ENCODE measurements at places on chromosomes 6 and 20.

- DNase-seq, result no peak
Measured at GRCh38 chr6:20722455-20722854, 188.2 kb downstream of the CDKAL1 start.

DNA sequence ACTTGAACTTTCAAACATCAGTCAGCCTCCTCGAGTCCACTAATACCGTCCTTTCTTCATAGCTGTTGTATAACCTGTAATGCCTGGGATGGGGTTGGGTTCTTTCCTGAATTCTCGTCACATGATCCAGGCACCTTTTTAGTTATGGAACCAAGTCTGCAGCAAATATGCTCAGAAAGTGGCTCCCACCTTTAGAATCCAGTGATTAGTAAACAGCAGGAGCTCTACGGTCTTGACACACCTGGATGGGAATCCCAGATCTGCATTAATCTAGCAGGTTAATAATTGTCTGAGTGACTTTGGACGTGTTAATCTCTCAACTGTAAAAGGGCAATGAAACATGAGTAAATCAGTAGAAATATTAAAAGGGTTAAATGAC is 729 bp upstream of the ZHX3 start:
- DNase-seq, result no peak

DNA sequence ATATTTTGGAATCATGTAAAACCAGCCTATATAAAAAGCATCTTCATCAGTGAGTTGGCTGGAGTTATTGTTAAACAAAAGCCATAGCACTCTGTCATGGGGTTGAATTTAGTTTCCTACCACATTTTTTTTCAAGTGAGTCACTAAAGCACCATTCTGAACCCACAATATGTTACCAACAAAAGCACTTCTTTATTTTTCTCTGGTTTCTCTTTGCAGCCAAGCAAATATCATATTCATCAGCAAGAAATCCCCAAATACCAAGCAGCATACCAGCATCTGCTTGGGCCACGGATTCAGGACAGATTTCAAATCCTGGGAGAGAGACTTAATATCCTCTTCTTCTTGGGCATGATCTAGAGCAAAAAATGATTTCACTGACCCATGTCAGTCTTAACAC is 441.4 kb downstream of the BCKDHB start:
- DNase-seq, result no peak

DNA sequence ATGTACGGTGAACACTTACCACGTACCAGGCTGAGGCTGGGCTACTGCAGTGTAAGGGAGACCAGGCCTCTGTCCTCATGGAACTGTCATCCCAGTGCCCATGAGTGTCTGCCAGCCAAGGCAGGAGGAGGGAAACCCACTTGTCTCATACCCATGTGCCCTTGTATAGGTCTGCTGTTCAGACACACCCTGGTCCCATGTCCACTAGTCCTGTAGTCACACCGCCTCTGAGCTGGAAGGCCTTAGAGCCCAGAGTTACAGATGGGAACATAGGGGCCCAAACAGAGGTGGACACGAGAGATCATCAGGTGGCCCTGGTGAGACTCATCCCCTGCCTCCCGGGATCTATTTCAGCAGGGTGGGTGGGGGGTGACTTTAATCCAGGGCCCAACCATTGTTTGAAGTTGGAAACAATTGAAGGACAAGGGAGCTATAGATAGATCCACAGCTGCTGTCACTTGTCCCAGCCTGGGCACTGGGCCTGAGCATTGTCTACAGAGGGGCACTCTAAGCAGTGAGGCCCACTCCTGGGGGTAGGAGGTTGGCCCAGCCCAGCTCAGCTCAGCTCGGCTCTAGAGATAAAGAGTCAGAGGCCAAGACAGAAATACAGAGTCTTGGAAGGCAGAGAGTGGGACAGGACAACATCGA is 14.6 kb downstream of the MYH7B start:
- DNase-seq, result no peak

- DNase-seq, result no peak
Measured at GRCh38 chr6:123127807-123128206, 131.8 kb downstream of the CLVS2 start.

DNA sequence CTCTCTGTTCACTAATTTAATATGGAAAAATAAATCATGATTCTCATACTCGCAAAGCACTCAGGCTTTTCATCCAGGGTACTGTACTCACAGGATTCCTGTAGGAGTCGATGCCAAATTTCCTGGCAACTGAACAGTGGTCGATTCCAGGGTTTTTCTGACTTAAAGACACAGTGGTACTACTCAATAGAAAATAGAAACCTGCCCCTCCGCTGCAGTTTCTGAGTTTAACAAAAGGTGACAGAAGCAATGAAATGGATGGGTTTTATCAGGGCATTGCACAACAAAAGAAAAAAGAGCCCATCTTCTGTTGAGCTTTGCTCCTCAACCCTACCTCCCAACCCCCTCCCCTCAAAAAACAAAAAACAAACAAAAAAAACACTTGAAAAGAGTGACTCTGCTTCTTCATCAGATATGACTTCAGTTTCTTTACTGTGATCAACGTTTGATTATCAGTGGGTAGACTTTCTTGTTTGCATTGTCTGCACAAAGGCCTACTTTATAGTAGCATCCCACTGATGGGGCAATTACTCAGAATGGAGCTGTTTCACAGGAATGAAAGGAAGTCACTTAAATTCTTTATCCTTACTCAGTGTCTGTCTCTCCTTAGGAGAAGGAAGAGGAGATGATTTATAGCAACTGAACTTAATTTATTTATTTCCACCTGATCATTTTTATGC is 96.2 kb upstream of the FOXO3 start:
- DNase-seq, result peak; percentile 75

DNA sequence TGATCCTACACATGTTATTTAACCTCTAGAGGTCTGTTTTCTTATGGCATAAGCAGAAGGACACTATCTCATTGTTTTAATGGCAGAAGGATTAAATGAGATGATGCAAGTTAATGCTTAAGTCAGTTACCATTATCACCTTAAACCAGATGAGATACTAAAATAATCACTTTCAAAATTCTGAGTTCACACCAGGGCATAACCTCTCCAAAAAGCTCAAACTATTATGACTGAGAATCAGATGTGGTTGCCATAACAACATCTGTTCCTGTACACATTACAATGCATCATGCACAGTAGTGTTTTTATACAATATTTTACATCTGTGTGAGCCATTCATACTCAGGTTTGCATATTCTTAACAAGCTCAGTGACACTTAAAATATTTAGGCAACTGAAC is 10.2 kb downstream of the ADNP start:
- no peak for DNase-seq

DNA sequence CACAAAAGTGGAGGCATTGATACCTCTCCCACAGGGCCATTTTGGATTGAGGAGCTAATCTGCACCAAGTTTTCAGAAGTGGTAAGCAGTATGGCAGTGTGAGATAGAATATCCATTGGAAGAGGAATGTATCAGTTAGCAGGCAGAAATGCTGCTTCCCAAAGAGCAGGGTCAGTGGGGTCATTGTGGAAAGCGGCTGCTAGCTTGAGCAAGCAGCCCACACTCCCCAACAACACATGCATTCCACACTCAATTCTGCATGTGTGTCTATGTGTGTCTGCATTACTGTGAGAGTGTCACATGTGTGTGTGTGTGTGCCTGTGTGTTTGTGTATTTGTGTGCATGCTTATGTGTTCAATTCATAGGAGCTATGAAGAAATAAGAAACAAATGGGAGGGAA is 190.9 kb upstream of the FOXA2 start:
- DNase-seq, result no peak

- peak; percentile 76 for DNase-seq
Measured at GRCh38 chr6:12957321-12958051, 240.9 kb downstream of the PHACTR1 start.

GRCh38 chr20:59006864-59007664 is at the start of gene CTSZ:
Gene CTSZ, minus strand, starts transcription at chr20:59007254. Its CDS starts 126 bp downstream, at chr20:59007128.
- peak; percentile 70 for DNase-seq

GRCh38 chr20:60056407-60057122 is 98.3 kb downstream of the CDH26 start:
- DNase-seq, result no peak

DNA sequence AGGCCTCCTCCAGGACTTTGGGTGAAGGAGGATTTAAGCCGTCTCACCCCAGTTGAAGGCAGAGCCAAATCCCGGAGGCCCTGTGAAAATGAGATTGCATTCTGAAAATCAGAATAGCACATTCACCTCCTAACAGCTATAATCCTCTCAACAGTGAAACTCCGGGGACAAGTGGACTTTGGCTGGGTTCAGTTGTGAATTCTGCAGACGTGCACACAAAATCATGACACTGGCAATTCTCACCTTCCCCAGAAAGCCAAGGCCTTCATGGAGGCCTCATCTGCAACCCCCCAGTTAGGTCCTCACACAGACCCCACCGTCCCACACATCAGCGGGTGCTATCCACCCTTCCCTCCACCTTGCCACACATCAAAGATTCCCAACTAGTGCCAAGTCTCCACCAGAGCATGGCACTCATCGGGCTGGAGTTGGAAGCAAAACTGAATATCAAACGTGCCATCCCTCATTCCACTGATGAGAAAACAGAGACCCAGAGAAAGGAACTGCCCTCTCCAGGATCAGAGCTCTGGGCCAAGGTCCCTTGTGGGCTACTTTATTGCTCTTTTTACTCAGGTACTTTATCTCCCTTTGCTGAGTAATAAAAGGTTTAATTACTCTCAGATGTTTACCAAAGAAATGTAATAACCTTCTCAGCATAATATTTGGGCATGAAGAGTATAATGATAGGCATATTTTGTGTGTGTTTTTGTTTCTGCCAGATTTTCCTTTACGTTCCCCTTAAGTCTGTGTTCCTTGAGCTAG is 4.8 kb upstream of the BTNL2 start:
- DNase-seq, result no peak

DNA sequence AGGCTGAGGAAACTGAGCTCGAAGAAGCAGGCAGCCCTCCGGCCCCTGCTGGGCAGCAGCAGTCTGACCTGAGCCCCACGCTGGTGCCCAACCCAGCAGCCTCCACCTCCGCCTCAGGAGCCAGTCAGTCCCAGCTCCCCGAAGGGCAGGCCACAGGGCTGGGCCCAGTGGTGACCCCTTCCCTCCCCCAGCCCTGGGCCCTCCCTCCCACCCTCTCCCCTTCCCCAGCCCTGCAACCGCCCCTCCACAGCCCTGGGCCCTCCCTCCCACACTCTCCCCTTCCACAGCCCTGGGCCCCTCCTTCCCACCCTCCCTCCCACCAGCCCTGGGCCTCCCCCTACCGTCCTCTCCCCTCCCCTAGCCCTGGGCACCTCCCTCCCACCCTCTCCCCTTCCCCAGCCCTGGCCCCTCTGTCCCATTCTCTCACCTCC is 115.0 kb downstream of the TAF4 start:
- DNase-seq, result no peak

DNA sequence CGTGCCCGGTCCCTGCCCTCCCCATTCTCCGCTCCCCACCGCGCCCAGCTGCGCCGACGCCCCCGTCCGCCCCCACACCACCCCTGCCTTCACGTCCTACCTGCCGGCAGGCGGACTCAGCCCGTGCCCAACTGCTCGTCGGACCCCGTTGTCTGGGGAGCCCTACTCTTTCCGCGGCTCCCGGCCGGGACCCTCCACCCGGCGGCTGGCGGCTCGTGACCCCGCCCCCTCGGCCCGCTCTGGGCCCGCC is at the start of gene SERAC1:
Gene SERAC1 (minus strand): TSS at position 223 of the 250 bp plus-strand sequence. CDS start 9,899 bp downstream, outside the sequence.
- DNase-seq, result no peak

DNA sequence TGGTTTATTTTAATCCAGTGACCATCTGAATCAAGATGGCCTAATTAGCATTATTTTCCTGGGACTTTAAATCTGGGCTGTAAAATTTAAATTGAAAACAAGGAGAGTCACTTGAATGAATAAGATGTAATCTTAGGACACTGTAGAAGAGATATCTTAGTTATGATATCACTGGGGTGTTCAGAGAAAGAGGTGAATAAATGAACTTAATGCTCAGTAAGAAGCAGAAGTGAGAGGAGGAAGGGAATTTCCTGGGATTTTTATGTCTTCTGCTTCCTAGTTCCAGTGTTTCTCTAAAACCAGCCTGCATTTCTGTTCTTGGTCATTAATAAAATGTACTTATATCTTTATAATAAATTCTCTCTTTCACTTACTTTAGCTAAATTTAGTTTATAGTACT is 136.8 kb upstream of the PTPRK start:
- no peak for DNase-seq

DNA sequence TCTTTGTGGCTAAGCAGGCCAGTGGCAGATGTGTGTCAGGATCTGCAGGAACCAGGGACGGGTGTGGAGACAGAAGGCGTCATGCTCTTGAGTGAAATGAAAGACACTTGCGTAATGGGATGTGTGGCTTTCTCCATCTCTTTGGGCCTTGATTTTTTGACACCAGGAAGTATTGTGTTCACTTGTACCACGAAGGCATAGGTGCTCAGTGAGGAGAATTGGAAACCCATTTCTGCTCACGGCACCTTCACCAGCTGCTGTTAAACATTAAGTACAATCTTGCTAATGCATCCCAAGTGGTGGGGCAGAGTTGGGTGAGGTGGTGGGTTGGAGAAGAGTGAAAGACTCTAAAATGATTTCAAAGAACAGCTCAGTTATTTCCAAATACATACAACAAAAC is 30.0 kb downstream of the GJA10 start:
- no peak for DNase-seq

Measured in hindlimb muscle (tissue), 1 donor.